K562 (cell line): ENCODE measurements at places on chromosomes 12 and 14.

GRCh38 chr14:24915958-24916595 is 133.9 kb downstream of the STXBP6 start:
- DNase-seq = no peak

GRCh38 chr12:110245369-110245772 is 35.7 kb upstream of the ATP2A2 start:
- DNase-seq = peak; percentile 34

- DNase-seq = no peak
Measured at GRCh38 chr14:100322138-100322957, 791 bp upstream of the SLC25A47 start.

DNA sequence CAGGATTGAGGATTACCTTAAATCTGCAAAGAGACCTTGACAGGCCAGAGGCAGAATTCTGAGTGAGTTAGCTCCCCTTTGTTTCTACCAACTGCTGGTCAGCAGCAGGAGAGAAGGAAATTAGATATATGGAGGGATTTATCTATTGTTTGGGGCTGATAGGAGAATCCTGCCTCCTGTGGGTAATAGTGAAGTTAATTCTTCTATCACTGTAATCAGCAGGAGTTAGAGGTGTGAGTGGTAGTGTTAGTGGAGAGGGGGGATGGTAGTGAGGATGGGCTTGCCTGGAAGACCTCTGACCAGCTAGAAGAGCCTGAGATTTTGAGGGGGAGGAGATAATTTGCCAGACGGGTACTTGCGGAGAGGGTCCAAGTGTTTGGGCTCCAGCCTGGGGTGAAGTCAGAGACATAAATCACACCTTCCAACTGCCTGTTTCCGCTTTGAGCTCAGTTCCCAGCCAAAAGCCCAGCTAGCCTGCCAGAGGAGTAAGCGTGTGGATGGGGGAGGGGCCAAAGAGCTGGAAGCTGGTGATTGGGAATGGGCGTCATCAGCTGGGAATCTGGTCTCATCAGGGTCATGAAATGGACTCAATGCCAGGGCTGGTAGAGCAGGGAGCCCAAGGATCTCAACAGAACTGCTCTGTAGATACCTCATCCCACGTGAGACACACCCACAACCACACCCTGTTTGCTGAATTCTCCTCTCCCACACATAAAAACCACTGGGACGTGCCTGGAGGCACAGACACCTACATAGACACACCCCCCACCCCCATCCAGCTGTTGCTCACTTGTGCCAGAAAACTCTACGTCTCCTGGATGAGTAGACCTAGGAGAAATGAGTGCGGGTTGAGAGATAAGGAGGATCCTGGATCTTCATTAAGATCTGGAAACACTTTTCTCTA is 13.1 kb upstream of the ITGA5 start:
- peak; percentile 71 for DNase-seq

GRCh38 chr12:95608252-95609033 is 57.2 kb upstream of the USP44 start:
- no peak for DNase-seq

GRCh38 chr12:15540469-15540872 is 218.2 kb downstream of the PTPRO start:
- no peak for DNase-seq

GRCh38 chr14:92595267-92595666 is 81.7 kb downstream of the RIN3 start:
- no peak for DNase-seq

DNA sequence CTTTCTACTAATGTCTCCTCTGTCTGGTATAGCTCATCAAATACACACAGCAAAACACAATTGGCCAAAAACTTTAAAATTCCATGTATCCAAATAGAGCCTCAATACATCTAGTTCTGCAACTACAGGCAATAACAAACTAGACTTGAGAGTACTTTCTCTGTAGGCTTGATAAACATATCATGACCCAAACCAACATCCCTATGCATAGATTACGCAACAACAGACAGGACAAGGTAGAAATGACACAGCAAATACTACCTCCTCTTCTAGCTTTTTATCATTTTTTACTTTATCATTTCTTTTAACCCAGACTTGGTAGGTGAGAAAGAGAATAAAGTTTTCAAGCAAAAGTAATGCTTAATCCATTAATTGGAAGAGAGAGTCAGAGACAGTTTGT is 41.8 kb downstream of the EML5 start:
- no peak for DNase-seq

DNA sequence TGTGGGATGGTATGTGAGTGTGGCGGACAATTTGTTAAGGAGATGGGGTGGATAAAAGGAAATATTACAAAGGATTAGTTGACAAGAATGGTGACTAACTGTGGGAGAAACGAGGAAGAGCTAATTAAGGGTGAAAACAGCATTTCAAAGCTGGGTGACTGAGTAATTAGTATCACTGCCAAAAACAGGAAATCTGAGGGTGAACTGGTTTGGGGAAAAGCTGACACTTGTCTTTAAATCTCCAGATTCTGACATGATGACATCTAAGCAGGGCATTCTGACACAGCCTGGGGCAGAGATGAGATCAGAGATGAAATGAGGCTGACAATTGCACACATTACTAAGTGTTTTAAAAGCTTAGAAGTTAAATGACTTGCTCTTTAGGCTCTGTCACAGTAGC is 42.4 kb upstream of the CCDC175 start:
- DNase-seq = no peak

GRCh38 chr12:124296295-124296915 is 1.5 kb downstream of the RFLNA start:
- DNase-seq = no peak

- DNase-seq = no peak
Measured at GRCh38 chr12:53983568-53983949, 1.4 kb upstream of the HOXC10 start.

DNA sequence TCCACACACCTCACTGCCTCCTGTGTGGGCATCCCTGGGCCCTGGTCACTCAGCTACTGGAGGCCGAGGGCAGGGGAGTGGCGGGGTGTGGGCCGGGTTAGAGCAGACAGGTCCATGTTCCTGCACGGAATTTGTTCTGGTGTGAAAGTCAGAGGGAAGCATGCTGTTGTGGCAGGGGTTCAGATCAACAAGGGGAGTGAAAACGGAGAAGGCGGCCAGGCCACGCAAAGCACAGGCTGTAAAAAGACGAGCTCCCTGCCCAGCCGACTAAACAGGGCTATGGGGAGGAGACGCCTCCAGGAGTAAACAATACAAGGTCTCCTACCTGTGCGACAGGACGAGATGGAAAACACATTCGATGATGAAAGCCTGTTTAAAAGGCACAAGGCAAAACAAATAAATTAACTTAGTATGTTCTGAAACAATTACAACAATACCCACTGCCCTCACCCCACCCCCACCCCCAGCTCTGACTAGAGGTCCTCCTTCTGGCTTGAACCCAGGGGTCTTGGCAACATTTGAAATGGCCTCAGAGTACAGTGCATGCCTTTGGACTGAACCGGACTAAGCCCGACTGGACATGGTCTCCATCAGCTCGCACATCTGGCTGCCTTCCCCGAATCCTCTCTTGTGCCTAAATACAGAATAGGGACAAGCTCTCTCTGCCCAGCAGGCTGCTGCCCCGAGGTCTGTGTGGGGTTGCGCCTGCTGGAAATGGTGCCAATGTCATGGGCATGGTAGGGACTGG is 274.9 kb upstream of the DIO3 start:
- DNase-seq = no peak

DNA sequence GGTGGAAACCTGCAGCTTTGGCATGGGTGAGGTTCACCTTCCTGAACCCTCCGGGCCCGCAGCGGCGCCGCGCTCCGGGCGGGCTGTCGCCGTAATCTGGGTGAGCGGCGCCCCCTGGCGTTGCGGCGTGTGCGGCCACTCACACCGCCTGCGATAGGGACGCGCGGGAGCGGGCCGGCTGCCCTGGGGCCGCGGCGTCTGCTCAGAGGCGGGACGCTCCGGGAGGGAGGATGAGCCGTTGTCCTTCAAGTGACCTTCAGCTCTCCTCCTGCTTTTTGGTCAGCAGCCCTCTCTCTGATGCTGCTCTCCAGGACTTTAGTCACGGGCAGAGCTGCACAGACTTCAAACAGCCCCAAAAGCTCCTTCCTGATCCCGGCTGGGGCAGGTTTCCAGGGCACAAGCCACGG is 211.7 kb upstream of the FKBP4 start:
- peak; percentile 76 for DNase-seq

DNA sequence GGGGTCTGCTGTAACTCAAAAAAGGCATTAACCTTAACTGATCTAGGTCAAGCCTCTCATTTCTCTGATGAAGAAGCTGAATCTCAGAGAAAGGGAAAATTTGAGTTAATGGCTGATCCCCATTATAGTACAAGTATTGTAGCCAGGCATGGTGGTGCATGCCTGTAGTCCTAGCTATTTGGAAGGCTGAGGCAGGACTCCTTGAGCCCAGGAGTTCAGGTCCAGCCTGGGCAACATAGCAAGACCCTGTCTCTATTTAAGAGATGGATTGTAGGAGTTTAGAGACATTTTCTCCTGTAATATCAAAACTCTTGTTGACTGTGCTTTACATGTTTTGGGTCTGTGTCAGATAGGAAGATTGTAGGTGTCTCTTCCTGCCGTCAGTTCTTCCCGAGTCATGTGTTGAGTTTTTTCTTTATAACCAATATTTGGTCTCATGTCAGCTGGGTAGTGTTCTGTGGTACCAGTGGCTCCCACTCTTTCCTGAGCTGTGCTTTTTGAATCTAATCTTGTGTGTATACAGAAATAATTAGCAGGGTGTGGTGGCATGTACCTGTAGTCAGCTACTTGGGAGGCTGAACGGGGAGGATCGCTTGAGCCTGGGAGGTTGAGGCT is 8.6 kb downstream of the COPZ1 start:
- DNase-seq = no peak

- no peak for DNase-seq
Measured at GRCh38 chr12:95239216-95239615, 21.6 kb downstream of the VEZT start.

DNA sequence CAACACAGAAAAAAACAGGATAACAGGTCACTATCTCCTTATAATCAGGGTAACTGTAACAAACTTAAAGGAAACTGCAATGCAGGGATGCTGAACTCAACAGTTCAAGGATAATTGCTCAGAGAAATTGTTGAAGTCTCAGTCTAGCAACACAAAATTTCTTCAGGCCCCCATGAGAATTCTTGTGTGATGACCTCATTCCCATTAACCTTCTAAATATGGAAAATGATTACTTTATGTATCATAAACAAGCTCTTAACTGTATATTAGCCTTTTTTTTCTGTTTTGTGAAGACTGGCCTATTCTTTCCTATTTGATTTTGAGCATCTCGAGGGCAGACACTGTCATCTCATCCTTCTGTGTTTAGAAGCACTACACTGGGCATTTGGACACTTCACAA is 47.1 kb downstream of the IGF1 start:
- no peak for DNase-seq

GRCh38 chr12:98439981-98440581 is 75.3 kb upstream of the TMPO start:
- peak; percentile 64 for DNase-seq

- no peak for DNase-seq
Measured at GRCh38 chr14:67232066-67232465, 9.2 kb upstream of the PALS1 start.

GRCh38 chr12:31259136-31259886 is 66.6 kb downstream of the SINHCAF start:
- DNase-seq = no peak

- no peak for DNase-seq
Measured at GRCh38 chr12:13198876-13199275, 2.4 kb downstream of the EMP1 start.

- DNase-seq = no peak
Measured at GRCh38 chr12:116267948-116268347, 9.5 kb downstream of the MED13L start.
